ENCODE measurements at places on chromosomes 1 and 21.

- peak; percentile 61 for DNase-seq
Observed at GRCh38 chr21:33230545-33231324, 997 bp downstream of the IFNAR2 start.

DNA sequence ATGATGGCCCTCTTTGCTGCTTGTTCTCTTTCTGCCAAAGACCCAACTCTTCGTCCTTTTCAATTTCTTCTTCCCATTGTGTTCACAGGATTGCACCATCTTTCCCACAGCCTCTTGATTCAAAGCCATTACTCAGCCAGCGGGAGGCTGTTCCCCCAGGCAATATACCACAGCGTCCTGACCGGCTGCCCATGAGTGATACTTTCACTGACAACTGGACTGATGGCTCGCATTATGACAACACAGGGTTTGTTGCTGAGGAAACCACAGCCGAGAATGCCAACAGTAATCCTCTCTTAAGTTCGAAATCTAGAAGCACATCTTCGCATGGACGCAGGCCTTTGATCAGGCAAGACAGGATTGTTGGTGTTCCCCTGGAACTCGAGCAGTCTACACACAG is 167.4 kb downstream of the LRRC40 start:
- DNase-seq: no peak

DNA sequence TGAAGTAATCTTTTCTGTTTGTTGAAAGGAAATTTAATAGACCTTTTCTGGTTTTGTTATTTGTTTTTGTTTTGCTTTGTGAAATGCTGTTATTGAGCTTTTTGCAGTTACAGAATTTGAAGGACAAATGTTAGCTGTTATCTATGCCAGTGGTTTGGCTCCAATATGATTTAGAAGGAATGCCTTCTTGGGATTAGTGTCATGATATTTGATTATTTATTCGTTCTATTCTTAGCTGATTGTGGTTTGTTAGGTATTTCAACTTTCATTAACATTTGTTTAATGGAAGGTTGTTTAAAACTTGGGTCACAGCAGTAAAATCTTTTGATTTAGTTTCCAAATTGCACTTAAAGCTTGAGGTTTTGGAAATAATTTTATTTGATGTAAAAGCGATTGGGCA is 33.5 kb downstream of the ADGRL2 start:
- no peak for DNase-seq

GRCh38 chr1:244614113-244614836 is 38.7 kb upstream of the DESI2 start:
- no peak for DNase-seq

DNA sequence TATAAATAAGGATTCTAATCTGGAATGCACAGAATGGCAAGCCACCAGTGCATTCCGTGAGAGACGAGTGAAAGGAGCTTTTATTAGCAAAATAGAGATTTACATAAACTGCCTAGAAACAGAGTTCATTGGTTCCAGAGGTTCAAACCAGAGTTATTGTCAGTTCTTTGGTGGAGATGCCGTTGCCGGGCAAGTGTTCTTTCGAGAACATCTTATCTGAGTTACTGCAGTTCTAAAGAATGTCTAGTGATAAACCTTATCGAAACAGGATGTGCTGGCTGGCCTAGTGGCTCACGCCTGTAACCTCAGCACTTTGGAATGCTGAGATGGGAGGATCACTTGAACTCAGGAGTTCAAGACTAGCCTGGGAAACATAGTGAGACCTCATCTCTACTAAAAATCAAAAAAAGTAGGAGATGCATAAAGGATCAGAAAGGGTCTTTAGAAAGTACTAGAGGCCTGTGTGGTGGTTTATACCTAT is 19.9 kb upstream of the EVI5 start:
- no peak for DNase-seq

- DNase-seq: no peak
Observed at GRCh38 chr1:203153051-203153988, 22.3 kb downstream of the MYBPH start.

DNA sequence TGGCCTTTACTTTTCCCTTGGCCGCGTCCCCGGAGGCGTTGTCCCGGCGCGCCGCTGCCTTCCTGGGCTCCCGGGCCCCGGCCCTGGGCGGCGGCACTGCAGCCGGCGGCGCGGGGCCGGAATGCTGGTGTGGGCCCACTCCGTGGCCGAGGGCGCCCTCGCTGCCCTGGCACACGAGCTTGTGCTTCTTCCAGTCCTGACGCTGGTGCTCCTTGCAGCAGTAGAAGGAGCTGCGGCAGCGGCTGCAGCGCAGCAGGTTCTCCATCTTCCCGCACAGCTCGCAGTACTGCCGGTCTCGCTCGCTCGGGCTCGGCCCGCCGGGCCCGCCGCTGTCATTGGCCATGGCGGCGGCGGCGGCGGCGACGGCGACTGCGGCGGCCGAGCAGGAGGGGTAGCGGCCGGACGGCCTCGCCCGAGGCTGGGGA is 529 bp downstream of the EGLN1 start:
- no peak for DNase-seq

- no peak for DNase-seq
Observed at GRCh38 chr1:199403531-199404116, 623.9 kb upstream of the NR5A2 start.

DNA sequence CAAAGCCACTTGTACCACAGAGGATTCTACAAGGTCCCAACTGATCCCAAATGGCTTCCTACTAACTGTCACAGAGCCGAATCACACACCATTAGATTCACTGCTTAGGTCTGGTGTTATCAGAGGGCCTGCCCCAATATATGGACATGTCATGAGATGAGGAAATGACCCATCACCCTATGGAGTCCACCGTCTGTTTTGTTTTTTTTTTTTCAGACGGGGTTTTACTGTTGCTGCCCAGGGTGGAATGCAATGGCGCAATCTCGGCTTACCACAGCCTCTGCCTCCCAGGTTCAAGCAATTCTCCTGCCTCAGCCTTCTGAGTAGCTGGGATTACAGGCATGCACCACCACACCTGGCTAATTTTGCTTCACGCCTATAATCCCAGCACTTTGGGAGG is 83.8 kb upstream of the ETS2 start:
- no peak for DNase-seq

DNA sequence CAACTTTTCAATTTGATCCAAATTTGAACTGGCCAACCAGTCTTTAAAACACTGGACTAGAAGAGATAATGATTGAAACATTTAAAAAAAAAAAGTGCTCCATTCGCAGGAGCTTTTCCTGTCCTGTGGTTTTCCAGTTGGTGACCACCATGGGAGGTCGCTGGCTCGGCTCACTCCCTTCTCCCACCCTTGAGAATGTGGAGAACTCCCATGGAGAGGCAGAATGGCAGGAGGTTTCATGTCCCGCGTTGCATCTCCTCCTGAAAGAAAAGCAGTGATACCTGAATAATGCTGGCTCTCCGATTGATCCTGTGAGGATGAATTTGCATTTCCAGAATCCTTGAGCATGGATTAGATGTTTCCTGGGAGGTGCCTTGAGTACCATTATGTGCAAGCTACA is 16.5 kb upstream of the MPZL1 start:
- no peak for DNase-seq

All from activated T-cell treated with anti-CD3 and anti-CD28 coated beads, Interleukin-2, amount 50 U/mL, for 1 hour (primary cell).